Fibroblast of lung (primary cell): ENCODE measurements at places on chromosomes 7 and 10. TPM values are rescaled to one million over a fixed set of nuclear protein-coding genes. Genes with fewer than 3 reads are reported as not detected.

UCN3 gene
- polyA plus RNA-seq = not detected in 2 replicates

- H3K4me3 ChIP-seq = no peak overlapping the region
- no peak for DNase-seq
- H3K27me3 ChIP-seq = no peaks in the 10 kb centered on the region
- no peaks in the 10 kb centered on the region for H3K36me3 ChIP-seq
- peaks cover 15% of the 10 kb centered on the region for H3K4me1 ChIP-seq
Measured at GRCh38 chr10:24953675-24954074, 1.3 kb upstream of the PRTFDC1 start.

- DNase-seq = peak; percentile 28
- no peak overlapping the region for H3K4me3 ChIP-seq
- H3K4me1 ChIP-seq = no peaks in the 10 kb centered on the region
- H3K27ac ChIP-seq = no peak overlapping the region
- H3K36me3 ChIP-seq = peaks cover 15% of the 10 kb centered on the region
Measured at GRCh38 chr7:158924956-158925355, 68.6 kb downstream of the DYNC2I1 start.

DNA sequence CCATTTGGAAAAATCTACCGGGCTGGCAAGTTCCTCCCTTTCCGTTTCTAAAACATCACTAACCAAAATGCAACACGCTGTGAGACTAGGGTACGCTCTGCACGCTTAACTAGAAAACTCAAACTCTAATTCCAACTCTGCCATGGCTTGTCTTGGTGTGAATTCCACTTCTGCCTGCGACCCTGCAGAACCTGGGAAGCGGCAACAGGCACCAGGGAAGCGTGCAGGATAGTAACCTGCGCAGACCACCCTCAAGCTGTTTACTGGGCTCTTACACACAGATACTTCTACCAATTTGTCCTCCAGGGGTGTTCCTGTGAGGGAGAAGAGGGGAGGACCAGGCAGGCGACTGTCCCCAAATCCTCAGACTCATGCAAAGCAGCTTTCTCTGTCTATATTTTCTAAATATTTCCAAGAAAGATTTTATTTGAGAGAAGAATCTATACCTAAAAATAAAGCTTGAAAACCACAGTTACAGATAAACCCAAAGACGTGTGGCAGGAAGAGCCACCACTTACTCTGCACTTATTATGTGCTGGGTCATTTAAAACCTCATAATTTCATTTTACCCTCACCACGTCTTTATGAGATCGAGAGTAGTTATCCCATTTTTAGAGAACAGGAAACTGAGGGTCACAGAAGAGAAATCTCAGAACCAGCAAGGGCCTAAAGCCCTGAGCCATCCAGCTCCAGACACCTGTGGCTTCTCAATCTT, 52.9 kb downstream of the CPXM2 start:
- no peaks in the 10 kb centered on the region for H3K27me3 ChIP-seq
- H3K36me3 ChIP-seq = no peaks in the 10 kb centered on the region
- H3K27ac ChIP-seq = no peak overlapping the region
- no peak for DNase-seq

DNA sequence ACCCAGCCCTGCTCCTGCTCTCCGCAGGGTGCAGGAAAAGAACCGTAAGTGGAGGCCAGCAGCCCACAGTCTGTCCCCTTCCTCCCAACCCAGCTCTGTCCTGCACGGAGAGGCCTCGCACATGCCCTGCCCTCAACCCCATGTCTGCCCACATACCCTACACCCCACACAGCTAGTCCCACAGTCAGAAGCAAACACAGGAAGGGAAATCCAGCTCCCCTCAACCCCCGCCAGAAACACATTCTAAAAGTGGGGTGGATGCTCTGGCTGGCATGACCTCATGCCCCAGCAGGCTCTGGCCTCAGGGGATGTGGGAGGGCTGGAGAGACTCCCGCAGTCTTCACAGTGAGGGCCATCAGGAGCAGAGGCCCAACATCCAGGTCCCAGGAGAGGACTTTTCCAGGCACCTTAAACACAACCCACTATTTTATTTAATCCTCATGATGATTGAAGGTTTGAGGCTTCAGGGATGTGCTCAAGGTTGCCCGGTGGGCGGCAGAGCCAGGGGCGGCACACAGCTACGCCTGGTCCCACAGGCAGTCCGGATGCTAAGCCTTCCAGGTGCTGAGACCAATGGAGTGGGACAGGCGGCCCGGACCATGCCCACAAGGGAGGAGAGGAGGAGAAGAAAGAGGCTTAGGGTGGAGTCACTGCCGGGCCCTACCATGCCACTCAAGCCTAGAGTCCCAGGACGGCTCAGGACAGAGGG, 29.9 kb downstream of the CALML5 start:
- H3K27me3 ChIP-seq = no peaks in the 10 kb centered on the region
- no peak overlapping the region for H3K27ac ChIP-seq
- DNase-seq = no peak
- no peaks in the 10 kb centered on the region for H3K36me3 ChIP-seq
- no peaks in the 10 kb centered on the region for H3K4me1 ChIP-seq
